ENCODE measurements at places on chromosomes 3 and 15. TPM values are rescaled to one million over a fixed set of nuclear protein-coding genes. Genes with fewer than 3 reads are reported as not detected.

COL8A1 gene
- total RNA-seq, result 18.3 TPM

GANC gene
- total RNA-seq, result 30.2 TPM

AP3B2 gene
- total RNA-seq, result 0.22 TPM

SNTN gene
- total RNA-seq, result not detected

SLC28A2 gene
- not detected for total RNA-seq

PIERCE2 gene
- total RNA-seq, result 7.6 TPM

LRRC3B gene
- 0.20 TPM for total RNA-seq

SERPINI1 gene
- total RNA-seq, result 10.9 TPM

GP9 gene
- not detected for total RNA-seq

KLHL18 gene
- 39.5 TPM for total RNA-seq

GPR27 gene
- total RNA-seq, result 5.9 TPM

CALML4 gene
- 0.36 TPM for total RNA-seq

ARGFX gene
- not detected for total RNA-seq

CHD2 gene
- total RNA-seq, result 54.5 TPM

STAC gene
- 0.22 TPM for total RNA-seq

UBAP1L gene
- 0.93 TPM for total RNA-seq

CFAP161 gene
- total RNA-seq, result 0.52 TPM

LRRC31 gene
- not detected for total RNA-seq
